ENCODE measurements at places on chromosomes 6 and 20. TPM values are rescaled to one million over a fixed set of nuclear protein-coding genes. Genes with fewer than 3 reads are reported as not detected.

DNA sequence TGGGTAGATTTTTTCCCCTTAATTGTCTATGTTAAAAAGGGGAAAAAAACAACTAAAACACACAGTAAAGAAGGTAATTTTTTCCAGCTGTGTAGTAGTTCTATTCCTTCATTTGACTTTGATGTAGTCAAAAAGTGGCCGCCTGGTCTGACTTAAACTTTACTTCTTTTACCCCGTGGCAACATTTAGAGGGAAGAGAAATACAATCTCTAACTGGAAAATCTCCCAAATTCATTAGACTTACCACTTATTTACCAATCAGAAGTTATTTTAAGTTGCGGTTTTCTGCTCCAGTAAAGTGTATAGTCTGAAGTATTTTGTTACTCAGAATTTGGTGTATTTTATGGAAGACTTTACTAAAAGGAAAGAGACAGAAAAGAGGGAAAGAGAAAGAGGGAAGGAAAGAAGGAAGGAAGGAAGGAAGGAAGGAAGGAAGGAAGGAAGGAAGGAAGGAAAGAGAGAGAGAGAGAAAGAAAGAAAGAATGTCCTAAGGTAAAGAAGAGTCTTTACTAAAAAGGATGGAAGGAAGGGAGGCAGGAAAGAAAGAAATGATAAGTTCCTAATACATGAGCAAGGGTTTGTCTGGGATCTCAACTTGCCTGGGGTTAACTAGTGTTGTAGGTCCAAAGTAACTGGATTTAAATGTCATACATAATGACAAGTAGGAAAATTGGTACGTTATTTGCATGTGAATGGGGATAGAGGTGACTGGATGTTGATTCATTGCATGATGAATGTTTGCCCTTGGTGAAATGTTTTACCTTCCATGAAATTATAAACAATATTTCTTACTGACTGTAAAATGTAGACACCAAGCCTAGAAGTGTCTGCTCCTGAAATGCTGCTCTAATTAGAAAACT lies 135.1 kb downstream of the SAMD5 start:
- ATAC-seq, result no peak

DNA sequence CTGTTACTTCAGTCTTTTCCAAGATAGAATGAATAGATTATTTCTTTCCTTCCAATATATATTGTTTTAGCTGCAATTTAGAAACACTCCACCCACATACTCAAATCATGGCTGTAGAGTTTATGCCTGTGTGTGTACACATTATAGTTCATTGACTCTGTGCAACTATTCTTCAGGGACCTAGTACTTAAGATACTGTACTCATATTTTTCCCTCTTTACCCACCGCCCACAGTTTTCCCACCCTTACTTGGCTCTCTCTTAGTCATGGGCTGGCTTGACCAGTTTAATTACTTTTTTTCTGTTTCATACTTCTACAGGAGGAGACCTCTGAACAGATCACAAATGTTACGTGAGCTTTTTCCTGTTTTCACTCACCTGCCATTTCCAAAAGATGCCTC lies 30.4 kb downstream of the C6orf89 start:
- ATAC-seq, result no peak

GRCh38 chr6:154605178-154605881 lies 94.8 kb upstream of the CNKSR3 start:
- peak; percentile 68 for ATAC-seq

DNA sequence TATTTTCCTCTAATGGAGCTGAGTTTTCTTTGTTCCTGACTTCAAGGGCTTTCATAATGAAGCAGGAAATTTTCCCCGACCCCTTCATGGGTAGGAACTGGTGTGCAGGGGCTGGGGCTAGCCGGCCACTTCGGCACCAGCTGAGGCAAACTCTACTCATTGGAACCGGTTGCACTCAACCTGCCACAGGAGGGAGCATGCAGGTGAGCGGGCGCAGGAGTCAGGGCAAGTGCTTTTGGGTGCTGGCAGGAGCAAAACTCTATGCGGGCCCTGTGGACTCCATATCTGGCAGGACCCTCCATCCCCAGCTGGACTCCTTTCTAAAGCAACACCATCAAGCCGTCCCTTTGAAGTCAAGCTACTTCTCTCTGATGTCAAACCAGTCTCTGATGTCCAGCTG lies 244.2 kb downstream of the EPM2A start:
- ATAC-seq, result no peak

DNA sequence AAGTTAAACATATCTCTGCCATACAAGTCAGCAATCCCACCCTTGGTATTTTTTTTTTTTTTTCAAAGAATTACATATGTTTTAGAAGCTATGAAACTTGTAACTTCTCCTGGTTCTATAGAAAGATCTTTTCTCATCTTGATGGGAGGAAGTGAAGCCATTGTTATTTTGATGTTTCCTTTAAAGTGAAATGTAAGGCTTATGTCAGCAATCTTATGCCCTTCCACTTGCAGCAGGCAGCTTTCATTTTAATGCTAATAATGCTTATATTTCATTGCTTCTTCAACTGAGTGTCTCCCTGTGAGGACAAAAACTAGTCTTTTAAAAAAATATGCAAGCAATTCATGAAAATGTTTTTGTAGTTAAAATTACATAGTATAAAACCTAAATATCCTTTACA lies 1614.7 kb downstream of the KHDRBS2 start:
- no peak for ATAC-seq

Gene PTPRT
- total RNA-seq, result not detected

Gene DEF6
- 117 TPM for total RNA-seq

DNA sequence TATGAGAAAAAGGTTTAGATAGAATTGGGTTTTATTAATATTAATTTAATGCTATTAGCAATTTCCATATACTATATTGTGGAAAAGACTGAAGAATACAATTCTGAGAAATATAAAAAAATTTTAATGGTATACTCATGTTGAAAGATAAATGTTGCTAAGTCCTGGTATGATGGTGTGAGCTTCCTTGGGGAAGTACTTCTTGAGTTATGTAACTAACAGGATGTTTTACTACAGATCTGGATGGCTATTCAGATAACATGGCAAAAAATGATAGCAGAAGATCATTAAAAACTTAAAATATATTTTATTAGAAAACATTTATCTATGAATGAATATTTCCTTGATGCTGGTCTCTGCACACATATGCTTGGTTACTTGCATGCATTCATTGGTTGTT lies 23.5 kb upstream of the CALHM6 start:
- ATAC-seq, result no peak

Gene FKBP1C
- total RNA-seq, result 0.19 TPM

All from activated T-helper 17 cell treated with anti-CD3 and anti-CD28 coated beads, Interleukin-2, amount 50 U/mL, for 72 hours (primary cell).